ENCODE measurements at places on chromosomes 12 and 14. TPM values are rescaled to one million over a fixed set of nuclear protein-coding genes. Genes with fewer than 3 reads are reported as not detected.
A peak's percentile ranks its signal among the peaks of the same experiment; 100 is the strongest.

DNA sequence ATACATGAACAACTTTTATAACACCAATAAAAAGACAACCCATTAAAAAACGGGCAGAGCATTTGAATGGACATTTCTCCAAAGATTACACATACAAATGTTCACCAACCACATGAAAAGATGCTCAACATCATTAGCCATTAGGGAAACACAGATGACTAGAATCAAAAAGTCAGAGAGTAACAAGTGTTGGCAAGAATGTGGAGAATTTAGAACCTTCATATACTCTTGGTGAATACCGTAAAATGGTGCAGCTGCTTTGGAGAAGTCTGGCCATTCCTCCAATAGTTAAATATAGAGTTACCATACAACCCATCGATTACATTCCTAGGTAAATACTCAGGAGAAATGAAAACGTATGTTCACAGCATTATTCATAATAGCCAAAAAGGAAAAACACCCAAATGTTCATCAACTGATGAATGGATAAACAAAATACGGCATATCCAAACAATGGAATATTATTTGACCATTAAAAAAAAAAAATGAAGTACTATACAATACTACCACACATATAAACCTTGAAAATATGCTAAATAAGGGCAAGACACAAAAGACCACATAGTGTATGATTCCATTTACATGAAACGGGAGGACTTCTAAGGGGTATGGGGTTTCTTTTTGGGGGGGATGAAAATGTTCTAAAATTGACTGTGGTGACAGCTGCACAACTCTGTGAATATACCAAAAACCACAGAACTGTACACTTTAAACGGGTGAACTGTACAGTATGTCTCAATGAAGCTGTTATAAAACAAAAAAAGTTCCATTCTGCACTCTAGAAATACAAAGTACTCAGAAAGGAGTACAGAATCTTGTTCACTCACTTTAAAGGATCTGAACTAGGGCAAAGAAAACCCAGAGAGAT lies 3.2 kb downstream of the CORO1C start:
- DNase-seq = no peak

GRCh38 chr12:132661972-132662371 lies 25.2 kb downstream of the POLE start:
- no peak for DNase-seq

- peak; percentile 72 for DNase-seq
Measured at GRCh38 chr12:47837190-47838171, 17.8 kb upstream of the HDAC7 start.

DNA sequence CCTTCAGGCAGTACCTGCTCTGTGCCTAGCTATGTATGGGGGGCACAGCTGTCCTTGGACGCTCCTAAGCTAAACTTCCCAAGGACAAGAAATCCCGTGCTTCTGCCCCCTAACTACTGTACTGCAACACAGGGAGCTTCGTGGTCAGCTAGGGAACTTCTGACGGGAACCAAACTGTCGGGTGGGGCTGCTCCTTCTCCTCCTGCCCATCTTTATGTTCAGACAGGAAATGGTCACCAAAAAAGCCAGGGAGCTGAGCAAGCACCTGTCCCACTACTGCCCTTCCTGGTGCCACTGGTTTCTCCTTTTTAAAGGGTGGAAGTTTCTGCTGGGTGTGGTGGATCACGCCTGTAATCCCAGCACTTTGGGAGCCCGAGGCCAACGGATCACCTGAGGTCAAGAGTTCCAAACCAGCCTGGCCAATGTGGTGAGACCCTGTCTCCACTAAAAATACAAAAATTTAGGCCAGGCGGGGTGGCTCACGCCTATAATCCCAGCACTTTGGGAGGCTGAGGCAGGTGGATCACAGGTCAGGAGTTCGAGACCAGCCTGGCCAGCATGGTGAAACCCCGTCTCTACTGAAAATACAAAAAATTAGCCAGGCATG lies 26.6 kb downstream of the PXN start:
- DNase-seq = no peak

GRCh38 chr12:25653487-25654175 lies 100.5 kb upstream of the LMNTD1 start:
- DNase-seq = no peak

The ASCL1 gene
- not detected for total RNA-seq

The KRT77 gene
- total RNA-seq = not detected

The SCFD1 gene
- 53.0 TPM for total RNA-seq

The KRT73 gene
- total RNA-seq = not detected

The MMP17 gene
- 1.6 TPM for total RNA-seq

The LTB4R2 gene
- 2.2 TPM for total RNA-seq
